ENCODE measurements at places on chromosomes 16 and 17.

GRCh38 chr16:11306997-11307638 is 26.0 kb upstream of the PRM1 start:
- no peak for DNase-seq

DNA sequence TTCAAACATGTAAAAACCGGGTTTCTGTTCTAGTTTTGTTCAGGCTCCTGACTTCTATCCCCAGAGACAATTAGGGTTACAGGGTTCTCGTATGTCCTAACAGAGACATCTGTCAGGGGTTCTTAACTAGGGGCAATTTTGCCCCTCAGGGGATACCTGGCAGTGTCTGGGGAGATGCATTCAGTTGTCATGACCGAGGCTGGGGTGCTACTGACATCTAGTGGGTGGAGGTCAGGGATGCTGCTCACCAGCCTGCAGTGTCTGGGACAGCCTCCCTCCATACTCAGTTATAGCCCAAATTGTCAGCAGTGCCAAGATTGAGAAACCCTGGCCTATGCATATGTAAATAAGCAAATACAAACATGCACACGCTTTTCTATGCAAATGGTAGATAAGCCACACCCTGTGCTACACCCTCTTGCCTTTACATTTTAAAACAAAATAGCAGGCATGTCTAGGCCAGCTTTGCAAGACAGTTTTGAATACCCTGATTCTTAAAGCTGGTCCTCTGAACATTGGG is 37.4 kb downstream of the CLEC16A start:
- DNase-seq: no peak

- peak; percentile 2 for DNase-seq
Observed at GRCh38 chr17:34465789-34466188, 102.8 kb upstream of the CCL1 start.

- DNase-seq: no peak
Observed at GRCh38 chr16:1532771-1533170, 695 bp upstream of the TMEM204 start.

DNA sequence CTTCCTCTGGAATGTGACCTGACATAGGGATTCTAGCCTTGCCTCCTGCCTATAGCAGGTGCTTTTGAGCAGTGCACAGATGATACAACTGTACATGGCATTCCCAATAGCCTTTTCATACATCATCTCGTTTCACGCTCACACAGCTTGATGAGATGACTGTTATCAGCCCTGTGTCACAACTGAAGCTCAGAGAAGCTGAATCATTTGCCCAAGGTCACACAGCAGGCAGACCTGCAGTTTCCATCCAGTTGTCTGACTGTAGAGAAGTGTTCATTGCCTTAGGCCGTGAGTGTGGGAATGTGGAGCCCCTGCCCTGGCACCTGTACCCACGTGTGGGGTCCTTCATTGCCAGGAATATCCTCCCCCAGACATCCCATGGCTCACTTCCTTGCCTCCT is 20.1 kb downstream of the WFDC1 start:
- DNase-seq: peak; percentile 44

GRCh38 chr17:70797166-70797565 is 627.8 kb downstream of the KCNJ2 start:
- DNase-seq: no peak

- no peak for DNase-seq
Observed at GRCh38 chr17:36632916-36633771, 31.8 kb downstream of the MRM1 start.

DNA sequence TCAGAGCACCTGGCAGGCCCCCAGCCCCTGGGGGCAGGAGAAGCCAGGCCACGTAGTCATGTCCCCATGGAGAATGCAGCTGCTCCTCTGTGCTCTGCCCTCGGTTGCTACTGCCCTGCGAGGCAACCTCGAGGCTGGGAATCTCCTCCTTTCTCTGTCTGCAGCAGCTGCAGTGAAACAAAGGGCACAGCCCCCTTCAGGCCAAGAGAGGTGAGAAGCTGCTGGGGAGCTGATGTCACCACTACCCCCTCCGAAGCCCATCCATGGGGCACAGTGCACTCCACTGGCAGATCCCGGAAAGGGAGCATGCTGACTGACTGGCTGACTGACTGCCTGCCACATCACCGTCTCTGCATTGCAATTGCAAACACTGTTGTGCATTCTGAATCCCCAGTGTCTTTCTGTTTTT is 103.7 kb downstream of the GRIN2A start:
- DNase-seq: no peak

GRCh38 chr16:84716740-84717139 is 16.9 kb downstream of the USP10 start:
- no peak for DNase-seq

- DNase-seq: no peak
Observed at GRCh38 chr17:37829592-37830123, 84.8 kb upstream of the HNF1B start.

GRCh38 chr17:74187761-74188160 is 15.7 kb upstream of the RPL38 start:
- DNase-seq: no peak

- peak; percentile 46 for DNase-seq
Observed at GRCh38 chr16:85206472-85207356, 94.4 kb upstream of the CIBAR2 start.

DNA sequence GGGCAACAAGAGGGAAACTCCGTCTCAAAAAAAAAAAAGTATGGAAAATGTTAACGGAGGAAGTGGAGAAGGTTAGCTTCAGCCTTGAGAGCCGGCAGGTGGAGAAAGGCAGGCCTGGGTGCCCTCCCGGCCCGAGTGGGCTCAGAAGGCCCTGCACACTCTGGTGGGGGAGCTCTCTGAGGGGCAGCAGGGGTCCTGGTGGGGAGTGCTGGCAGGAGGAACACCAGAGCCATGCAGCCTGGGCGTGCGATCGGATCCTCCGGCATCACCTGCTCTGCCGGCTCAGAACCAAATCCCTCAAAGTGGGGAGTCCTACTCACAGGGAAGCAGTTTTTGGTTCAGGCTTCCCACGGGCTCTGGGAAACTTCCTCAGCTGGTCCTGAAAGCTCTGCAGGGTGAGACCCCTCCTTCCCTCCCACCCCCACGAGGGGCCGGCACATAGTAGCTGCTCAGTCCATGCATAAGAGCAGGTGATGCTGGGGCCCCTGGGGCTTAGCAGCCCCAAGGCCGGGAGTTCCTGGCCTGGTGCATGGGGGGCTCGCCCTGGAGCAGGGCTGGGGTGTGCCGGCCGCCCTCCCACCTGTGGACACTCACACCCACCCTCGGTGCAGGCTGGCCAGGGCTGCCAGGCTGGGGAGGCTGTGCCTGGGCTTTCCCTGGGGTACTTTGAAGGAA is 1.2 kb downstream of the FN3K start:
- DNase-seq: no peak

DNA sequence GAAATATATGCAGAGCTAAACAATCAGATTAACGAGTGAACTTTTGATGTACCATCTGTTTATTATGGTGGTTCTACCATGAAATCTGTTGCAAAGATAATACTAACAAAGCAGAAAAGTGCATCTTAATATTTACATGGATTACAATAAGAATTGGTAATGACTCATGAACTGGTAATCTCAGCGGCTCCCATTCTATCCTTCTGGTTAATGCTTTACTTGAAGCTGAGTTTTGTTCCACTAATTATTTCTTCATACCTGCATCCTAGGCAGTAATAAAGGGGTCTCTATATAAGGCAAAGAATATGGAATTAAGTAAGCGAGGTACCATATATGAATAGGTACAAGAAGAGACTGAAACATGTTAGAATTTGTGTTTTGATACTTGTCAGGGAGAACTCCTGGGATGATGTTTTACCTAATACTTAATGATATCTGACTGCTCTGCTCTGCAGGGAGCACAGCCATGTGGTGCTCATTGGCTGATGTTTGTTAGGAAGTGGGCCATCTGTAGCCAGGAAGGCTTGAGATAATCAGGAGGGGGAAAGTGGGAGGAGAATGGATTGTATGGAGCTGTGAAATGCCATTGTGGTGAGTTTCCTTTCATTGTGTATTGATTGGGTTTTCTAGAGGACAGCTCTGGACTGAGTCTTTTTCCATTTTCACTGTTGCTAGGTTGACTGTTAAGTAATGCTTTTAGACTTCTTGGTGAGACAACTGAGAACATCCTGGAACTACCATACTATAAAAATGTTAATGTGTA is 52.6 kb downstream of the MAP2K6 start:
- DNase-seq: no peak

DNA sequence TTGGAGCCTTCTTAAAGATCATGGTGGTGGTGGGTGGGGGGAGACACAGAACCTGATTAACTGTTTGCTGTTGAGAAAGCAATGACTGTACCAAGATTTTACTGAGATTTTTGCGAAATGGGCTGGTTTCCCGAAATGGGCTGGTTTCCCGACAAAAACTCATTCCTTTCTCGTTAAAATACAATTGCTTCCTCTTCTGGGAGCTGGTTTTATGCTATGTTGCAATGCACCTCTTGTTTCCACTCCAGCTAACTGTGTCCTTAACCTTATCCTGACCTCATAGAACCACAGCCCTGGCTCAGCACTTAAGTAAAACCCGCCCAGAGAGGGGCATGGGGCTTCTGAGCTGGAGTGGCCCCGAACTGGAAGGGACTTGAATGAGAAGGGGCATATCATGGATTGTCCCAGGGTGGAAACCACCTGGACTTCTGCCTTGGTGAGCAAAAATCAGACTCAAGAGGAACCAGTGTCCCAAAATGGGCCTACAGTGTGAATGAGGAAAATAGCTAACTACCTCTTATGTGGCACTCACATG is 20.9 kb downstream of the FAM20A start:
- DNase-seq: peak; percentile 85

GRCh38 chr17:57747221-57748017 is 2.3 kb upstream of the CCDC182 start:
- peak; percentile 65 for DNase-seq

- DNase-seq: no peak
Observed at GRCh38 chr16:55812951-55813350, 19.9 kb downstream of the CES1 start.

DNA sequence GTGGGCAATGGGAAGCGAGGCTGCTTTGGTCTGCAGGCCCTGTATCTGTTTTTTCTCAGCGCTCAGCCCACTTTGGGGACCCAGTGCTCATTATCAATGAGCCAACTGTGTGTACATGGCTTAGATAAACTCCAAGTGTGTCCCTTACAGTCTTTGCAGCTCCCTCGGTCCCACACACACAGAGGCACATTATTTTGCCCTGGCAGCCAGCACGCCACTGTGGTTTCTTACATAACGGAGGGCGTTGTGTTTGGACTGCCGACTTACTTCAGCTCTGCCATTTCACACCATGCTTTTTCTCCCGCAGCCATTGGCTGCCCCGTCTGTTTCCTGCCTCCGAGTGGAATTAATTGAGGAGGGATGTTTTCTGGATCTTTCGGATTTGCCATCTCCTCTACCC is 56.5 kb upstream of the CLEC18A start:
- DNase-seq: no peak

DNA sequence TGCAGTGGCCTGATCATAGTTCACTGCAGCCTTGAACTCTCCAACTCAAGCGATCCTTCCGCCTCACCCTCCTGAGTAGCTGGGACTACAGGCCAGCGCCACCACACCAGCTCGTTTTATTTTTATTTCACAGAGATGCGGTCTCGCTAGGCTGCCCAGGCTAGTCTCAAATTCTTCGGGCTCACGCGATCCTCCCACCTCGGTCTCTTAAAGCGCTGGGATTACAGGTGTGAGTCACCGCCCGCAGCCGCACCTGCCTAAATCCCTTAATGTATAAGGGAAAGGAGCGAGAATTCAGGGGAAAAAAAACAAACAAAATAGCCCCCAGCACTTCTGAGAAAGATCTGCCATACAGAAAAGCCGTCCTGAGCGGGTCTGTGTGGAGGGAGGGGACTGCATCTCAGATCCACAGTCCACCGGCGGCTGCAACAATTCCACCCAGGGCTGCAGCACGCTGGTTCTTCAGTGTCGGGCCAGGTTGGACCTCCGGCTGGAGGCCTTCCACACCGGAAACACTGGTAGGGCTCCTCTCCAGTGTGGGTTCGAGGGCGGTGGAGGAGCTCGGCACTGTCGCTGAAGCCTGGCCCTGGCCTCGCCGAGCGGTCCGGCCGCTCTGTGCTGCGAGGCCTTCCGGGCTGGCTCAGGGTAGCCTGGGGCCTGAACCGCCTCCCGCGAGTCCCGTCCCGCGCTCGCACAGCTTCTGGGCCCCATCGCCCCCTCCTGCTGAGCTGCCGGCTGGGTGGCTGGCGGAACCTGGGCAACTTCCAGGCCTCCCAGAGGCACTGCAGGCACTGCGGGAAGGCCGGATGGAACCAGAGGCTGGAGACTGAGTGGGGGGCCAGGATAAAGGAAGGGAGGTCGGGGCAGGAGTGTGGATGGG is 7.0 kb downstream of the ZNF843 start:
- DNase-seq: no peak

DNA sequence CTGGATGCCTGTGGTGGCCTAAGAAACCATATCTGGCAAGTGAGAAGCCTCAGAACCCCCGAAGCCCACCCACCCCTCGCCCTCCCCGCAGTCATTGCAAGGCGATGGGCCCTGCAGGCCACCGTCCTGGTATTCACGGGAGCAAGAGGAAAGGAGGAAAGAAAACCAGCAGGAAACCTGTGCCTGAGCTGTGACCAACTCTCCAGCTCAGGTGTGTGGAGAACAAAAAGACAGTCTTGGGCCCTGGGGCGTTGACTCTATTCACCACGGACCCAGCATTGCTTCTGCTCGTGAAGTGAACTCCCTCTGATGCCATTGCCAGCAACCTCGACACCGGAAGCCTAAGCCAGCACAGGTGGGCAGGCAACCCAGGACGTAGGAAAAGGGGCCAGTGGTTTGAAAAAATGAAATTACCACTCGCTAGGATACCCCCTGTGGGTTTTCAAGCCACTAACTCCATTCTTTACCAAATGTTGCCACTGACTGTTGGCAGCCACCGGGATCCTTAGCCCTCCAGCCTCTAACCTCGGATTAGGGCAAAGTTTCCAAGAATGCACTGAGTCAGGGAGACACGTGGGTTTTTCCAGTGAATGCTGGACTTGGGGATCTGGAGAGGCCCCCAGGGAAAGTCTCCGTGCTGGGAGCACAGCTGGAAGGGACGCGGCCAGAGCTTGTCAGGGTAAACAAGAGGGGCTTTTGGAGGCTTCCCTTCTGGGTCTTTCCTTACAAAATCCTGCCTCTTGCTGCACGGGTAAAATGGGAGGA is 25.1 kb downstream of the FA2H start:
- peak; percentile 25 for DNase-seq
